Stimulated activated naive B cell treated with anti-CD40 and anti-IgM and Interleukin-4, amounts not matched to agents 10 μg/mL and 1 μg/mL and 100 μg/mL, for 72 hours (primary cell): ENCODE measurements at places on chromosomes 2 and 18.

DNA sequence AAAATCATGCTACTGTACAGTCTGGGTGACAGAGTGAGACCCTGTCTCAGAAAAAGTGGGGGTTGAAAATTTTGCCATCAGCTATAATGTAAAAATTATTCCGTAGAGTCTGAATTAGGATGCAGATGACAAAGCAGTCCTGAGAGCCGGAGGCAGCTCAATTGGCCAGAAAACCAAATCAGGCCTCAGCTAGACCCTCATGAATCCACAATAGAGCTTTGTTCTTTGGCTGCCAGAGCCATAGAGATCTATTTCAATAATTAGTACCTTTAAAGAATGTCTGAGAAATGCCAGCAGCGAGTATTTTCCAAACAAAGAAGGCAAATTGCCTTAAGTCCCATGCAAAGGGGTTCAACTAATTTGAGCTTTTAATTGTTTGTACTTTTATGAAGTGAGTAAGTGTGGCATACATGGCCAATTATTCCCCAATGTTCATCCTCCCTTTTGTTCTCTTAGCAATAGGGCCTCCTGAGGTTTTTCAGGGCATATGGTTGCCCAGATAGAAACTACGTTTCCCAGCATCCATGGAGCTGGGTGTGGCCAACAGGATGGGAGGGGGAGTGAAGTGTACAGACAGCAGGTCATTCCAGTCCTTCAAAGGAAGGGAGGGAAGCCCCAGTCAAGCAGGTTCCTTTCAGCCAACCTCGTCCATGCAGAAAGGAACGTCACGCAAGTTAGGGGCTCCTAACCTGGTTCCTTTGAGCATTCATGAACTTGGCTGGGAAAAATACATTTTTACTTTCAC lies 211.3 kb upstream of the APCDD1 start:
- no peak for DNase-seq

GRCh38 chr18:75276818-75277609 lies 66.4 kb downstream of the TSHZ1 start:
- no peak for DNase-seq

GRCh38 chr2:217852555-217853211 lies 150.1 kb downstream of the TNS1 start:
- no peak for DNase-seq

DNA sequence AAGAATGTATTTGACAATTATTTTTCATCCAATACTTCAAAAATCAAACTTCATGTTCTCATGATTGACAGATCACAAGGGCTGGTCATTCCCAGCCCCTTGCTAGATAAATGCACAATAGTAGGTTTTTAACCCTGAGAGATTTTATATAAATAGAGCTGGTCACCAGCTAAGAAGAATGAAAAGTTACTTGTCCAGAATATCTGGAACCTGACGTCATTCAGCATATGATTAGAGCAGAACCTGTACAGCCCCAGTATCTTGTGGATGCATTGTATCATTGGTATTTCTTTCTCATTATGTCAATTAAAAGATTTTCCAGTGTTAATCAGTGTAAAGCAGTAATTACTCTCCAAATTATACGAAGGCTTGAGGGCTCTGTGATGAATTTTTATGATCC lies 202.8 kb upstream of the RND3 start:
- no peak for DNase-seq

DNA sequence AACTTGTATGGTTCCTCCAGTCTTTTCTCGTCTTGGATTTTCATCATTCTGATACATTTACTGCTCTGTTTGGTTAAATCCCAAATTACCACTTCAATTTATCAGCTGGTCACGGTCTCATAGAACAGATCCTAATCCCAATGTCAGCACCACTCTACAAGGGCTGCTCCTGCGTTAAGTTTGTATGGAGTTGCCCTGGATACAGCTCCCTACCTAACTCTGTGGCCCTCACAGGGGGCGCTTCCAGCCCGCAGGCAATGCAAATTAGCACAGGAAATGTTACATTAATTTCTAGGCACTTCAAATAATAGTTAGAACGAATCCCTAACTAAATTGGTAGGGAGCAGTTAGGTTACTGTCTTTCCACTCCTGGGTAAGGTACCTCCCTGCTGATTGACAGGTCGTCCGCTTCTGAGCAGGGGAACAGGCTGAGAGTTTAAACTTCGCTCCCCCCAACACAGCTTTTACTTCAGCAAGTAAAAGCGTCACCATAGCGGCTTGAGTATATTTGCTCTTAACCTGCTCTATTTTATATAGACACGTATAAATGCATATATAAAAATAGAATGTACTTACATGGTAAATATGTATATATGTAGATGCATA lies 238.5 kb upstream of the FANCL start:
- DNase-seq = no peak

DNA sequence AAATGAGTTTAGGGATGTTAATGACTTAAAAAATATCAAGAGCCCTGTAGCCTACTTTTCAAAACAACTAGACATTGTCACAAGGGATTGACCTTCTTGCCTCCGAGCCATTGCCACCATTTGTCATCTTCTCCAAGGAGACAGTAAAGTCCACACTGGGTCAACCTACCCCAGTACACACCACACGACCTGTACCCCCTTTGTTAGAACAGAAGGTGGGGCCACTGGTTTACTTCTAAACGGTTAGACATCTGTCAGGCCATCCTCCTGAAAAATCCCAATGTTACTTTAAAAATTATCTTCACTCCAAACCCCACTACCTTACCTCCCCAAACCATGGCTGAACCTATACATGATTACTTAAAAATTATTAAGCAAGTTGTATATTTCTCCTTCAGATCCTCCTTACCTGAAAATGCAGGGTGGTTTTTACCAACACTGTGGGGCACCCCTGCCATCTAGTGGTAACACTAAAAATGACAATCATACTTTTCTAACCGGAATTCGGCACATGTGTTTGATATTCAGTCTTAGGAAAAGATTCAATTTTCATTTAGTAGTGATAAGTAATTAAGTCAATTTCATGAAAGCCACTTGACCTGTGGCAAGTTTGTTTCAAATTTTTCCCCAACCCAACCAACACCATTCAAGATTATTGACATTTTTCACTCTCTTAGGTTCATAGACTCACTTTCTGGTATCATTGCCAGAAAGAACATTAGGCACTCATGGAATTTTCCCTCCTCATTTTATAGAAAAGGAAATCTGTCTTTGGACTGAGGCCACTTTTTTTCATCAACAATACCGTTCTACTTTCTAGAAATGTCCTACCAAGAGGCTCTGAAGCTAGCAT lies 265.3 kb upstream of the PKDCC start:
- peak; percentile 5 for DNase-seq

- no peak for DNase-seq
Observed at GRCh38 chr2:43047187-43047780, 179.1 kb downstream of the ZFP36L2 start.

- no peak for DNase-seq
Observed at GRCh38 chr2:206011795-206012194, 74.2 kb downstream of the INO80D start.

- DNase-seq = no peak
Observed at GRCh38 chr18:46013484-46014189, 46.5 kb upstream of the EPG5 start.

- DNase-seq = no peak
Observed at GRCh38 chr18:58591286-58591685, 37.6 kb downstream of the ALPK2 start.

DNA sequence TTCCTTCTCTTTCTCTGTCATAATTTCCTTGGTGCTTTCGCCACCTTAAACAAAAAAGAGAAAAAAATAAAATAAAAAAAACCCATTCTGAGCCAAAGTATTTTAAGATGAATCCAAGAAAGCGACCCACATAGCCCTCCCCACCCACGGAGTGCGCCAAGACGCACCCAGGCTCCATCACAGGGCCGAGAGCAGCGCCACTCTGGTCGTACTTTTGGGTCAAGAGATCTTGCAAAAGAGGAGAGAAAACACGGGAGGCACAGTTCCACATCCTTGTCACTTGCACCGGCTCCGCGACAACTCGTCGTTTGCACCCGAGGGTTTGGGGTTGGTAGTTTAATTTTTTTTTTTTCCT lies 1.8 kb upstream of the SP9 start:
- DNase-seq = no peak

DNA sequence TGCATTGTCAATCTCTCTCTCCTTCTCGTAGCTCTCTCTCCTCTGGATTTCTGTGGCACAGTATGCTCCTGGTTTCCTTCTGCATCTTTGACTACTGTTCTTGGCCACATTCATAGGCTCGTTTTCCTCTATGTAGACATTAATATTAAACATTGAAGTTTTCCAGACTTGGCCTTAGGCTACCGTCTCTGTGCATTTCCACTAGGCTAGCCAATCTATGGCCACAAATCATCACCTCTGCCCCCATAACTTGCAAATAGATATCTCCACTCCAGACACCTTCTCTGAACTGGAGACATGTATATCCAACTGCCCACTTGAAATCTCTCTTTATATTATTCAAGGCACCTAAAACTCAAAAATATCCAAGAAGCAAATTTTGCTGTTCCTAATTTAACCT lies 768.5 kb downstream of the TSN start:
- DNase-seq = no peak

- DNase-seq = no peak
Observed at GRCh38 chr18:34942975-34943374, 98.2 kb upstream of the MAPRE2 start.

GRCh38 chr2:173866874-173867618 lies 98.1 kb downstream of the SP3 start:
- no peak for DNase-seq

GRCh38 chr2:131050896-131051295 lies 42.4 kb downstream of the FAM168B start:
- no peak for DNase-seq

DNA sequence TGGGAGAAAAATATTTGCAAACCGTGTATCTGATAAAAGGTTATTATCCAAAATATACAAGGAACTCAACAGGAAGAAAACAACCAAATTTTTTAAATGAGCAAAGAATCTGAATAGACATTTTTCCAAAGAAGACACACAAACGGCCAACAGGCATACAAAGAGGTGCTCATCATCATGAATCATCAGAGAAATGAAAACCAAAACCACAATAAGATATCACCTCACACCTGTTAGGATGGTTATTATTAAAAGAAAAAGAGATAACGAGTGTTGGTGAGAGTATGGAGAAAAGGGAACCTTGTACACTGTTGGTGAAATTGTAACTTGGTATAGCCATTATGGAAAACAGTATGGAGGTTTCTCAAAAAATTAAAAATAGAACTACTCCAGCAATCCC lies 463.3 kb downstream of the IRS1 start:
- no peak for DNase-seq

DNA sequence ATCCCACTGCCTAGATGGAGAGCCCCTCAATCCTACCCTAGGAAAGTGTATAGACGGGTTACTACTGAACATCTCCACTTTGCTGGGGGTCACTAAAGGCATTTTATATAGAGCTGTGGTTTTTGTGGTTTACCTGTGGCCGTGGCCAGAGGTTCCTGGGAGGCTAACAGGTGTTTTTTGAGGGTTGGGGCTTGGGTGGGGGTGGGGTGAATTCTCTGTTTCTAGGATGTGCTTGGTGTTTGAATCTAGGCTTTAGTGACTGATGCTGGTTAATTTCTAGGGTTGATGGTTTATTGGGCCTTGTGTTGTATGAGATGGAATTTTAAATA lies 7.7 kb downstream of the HOXD8 start:
- DNase-seq = no peak

GRCh38 chr18:35491700-35492077 lies 6.1 kb downstream of the INO80C start:
- no peak for DNase-seq

GRCh38 chr2:64359892-64360657 lies 93.9 kb upstream of the LGALSL start:
- peak; percentile 31 for DNase-seq

GRCh38 chr2:48081317-48081628 lies 175.0 kb upstream of the FBXO11 start:
- DNase-seq = no peak
